ENCODE measurements at places on chromosomes 1 and 21.

DNA sequence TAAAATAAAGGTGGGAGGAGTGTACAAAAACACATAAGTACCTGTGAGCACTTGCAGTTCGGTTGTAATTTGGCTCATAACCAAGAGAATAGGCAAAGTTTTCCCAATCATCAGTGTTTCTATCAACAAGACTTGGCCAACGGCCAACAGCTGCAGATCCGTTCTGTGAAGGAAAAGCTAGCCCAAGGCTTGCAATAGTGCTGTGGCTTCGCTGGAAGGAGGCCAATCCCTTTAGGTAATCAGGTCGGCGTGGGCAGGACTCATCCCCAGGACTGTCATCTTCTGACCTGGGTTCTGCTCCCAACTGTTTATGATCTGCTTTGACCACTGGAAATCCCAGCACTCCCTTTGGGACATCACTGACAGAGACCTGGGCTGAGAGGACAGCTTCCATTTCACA lies 107.8 kb downstream of the LYST start:
- peak; percentile 86 for DNase-seq

- no peak for DNase-seq
These were observed 383.0 kb upstream of the VAMP3 start for GRCh38 chr1:7388141-7388487.

- no peak for DNase-seq
These were observed 261.5 kb downstream of the NFIA start for GRCh38 chr1:61343734-61344420.

GRCh38 chr1:91555821-91556531 lies 55.3 kb downstream of the CDC7 start:
- no peak for DNase-seq

DNA sequence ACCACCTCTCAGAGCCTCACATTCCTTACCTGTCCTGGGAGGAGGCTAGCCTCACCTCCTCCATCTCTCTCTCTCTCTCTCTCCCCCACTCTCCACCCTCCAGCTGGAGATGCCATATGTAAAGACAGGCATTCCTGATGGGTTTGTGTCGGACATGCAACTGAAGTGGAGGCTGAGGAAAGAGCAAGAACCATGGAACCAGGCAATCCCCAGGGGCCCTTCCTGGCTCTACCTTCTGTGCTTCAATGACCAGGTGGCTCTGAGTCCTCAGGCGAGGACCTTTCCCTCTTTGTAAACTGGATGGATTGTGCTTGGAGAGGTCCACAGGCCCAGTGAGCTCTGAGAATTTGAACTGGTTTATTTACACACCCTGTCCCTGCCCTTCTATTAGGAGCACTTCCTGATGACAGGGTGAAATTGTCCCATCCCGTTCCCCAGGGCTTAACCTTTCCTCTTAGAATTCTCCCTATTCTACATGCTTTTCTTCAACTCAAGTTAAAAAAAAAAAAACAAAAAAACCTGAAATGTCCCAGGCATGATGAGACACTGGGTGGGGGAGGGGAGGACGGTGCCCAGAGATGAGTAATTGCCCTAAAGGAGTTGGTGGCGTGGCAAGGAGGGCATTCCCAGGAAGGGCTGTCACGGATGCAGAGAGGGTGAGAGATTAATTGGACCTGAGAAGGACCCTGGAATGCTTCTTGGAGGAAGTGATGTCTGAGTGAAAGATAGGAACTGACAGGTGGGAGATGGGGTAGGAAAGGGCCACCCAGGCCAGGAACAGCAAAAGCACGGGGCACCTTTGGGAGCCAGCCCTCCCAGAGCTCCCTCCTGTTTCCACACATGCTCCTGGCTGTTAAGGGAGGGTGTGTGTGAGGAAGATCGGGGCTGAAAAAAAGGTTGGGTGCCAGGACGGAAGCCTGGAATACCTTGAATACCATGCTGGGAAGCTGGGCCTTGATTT lies 50.2 kb upstream of the WASF2 start:
- DNase-seq: no peak

GRCh38 chr1:212728606-212729005 lies 29.0 kb upstream of the BATF3 start:
- no peak for DNase-seq

GRCh38 chr1:41103766-41104165 lies 82.2 kb upstream of the SLFNL1 start:
- no peak for DNase-seq

GRCh38 chr1:11558871-11559590 lies 80.1 kb downstream of the DISP3 start:
- DNase-seq: no peak

DNA sequence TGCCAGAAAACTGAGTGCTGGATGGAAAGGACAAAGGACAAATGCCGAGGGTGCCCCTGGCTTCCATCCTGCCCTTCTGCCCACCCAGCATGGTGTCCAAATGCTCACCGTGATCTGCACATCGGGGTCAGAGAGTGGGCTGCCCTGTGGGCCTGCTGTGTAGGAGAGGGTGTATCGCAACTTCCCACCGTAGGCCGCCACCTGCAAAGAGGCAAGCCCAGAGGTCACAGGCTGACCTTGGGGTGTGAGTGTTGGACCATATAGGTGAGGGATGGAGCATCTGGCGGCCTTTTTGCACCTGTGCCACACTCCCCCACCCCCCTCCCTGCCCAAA lies 53.5 kb downstream of the LDLRAD2 start:
- DNase-seq: no peak

GRCh38 chr1:41504114-41505035 lies 19.9 kb upstream of the EDN2 start:
- DNase-seq: peak; percentile 61

GRCh38 chr1:205191622-205192021 lies 19.9 kb downstream of the DSTYK start:
- no peak for DNase-seq

GRCh38 chr1:246142320-246142893 lies 364.7 kb downstream of the SMYD3 start:
- no peak for DNase-seq

GRCh38 chr1:109279615-109280278 lies 3.2 kb downstream of the PSRC1 start:
- no peak for DNase-seq

DNA sequence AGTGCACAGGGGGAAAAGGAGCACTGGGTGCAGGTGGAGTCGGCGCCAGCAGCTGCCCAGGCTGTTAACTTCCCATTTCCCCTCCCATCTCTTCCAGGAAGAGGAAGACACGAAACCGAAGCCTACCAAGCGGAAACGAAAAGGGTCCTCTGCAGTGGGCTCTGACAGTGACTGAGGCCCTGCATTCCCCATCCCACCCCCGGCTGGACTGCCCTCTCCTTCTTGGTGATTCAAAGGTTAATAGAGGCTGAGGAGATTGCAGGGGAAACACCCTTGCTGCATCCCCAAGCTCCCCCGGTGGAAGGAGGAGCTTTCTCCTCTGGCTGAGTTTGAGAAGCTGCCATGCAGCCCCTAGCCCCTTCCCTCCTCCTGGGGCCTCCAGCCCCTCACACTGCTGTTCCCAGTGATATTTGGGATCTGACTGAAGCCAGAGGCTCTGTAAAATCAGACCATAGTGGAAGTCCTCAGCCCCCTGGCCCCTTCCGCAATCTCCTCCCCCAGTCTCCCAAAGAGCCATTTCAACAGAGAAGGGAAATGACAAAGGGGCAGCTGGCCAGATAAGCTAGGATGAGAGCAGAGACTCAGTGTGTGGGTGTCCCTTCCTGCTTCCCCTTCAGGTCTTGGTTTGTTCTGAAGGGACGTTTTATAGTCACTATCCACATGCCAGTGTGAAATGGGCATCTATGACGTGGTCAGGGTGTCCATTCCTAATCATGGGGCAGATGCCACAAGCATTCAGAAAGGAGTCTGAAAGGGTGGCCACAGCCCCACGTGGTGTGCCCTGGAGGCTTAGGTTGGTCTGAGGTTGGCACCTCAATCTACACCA lies 1.9 kb upstream of the SLC27A3 start:
- DNase-seq: no peak

- DNase-seq: no peak
These were observed 9.9 kb upstream of the ZBTB17 start for GRCh38 chr1:15985611-15986297.

- no peak for DNase-seq
These were observed 211.6 kb upstream of the PLXNA2 start for GRCh38 chr1:208455821-208456220.

GRCh38 chr1:234231061-234231892 lies 142.0 kb upstream of the COA6 start:
- no peak for DNase-seq

DNA sequence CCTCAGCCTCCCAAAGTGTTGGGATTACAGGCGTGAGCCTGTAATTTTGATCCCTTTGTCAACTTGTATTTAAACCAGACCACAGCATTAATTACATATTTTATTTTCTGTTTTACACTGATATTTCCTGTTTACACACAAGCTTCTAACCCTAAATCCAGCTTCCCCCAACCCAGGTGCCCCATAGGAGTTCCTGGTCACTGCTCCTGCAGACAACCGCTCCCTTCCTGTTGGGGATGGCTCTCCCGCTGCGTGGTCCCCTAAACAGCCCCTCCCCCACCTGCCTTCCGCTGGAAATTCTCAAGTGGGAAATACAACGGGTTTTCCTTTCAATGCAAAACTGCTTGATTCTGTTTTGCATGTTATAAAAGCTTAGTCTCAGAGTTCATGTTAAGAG lies 3.7 kb downstream of the CSTB start:
- DNase-seq: no peak

GRCh38 chr1:203229471-203230135 lies at the start of gene CHIT1:
CHIT1 (minus strand) TSS chr1:203229673; CDS start chr1:203229636, 37 bp downstream.
- no peak for DNase-seq

DNA sequence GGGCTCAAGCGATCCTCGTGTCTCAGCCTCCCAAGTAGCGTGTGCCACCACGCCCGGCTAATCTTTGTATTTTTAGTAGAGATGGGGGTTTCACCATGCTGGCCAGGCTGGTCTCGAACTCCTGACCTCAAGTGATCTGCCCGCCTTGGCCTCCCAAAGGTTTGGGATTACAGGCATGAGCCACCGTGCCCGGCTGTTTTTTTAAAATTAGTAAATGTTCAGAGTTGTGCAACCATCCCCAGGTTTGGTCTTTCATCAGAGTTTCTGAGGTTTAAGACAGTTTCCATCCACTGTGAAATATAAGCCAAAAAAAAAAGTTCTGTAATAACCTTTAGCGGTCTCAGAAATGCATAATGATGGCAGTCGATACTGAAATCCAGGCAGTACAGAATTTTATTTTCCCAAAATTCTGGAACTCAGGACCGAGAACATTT lies 550 bp upstream of the SYT11 start:
- DNase-seq: no peak

DNA sequence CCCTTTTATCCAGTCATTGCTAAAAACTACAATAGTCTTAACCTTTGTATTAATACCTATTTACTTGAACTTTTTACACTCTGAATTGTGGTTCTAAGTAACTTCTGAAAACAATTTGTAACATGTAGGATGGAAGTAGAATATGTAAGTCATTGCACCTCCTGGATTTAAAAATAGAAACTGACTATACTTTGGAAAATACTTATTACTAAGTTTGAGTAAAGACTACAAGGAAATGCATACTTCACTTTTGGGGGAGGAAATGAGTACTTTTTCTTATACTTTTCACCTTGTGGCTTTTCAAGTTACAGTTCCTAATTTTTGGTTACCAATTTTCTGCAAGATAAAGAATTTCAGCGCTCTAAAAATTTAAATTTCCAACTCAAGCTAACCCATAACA lies 8.7 kb downstream of the RGS18 start:
- no peak for DNase-seq
